ENCODE measurements at places on chromosomes 7 and 10.

GRCh38 chr10:34405611-34406462 lies 409.3 kb downstream of the PARD3 start:
- no peak for DNase-seq

- no peak for DNase-seq
Measured at GRCh38 chr10:16509996-16510395, 11.7 kb downstream of the C1QL3 start.

- DNase-seq, result no peak
Measured at GRCh38 chr7:37434529-37434928, 14.1 kb downstream of the ELMO1 start.

GRCh38 chr7:30920584-30921539 lies 9.2 kb downstream of the AQP1 start:
- DNase-seq, result peak; percentile 59

GRCh38 chr7:25073451-25073850 lies 51.6 kb downstream of the CYCS start:
- no peak for DNase-seq

- DNase-seq, result no peak
Measured at GRCh38 chr10:125409756-125410155, 249.4 kb upstream of the CTBP2 start.

DNA sequence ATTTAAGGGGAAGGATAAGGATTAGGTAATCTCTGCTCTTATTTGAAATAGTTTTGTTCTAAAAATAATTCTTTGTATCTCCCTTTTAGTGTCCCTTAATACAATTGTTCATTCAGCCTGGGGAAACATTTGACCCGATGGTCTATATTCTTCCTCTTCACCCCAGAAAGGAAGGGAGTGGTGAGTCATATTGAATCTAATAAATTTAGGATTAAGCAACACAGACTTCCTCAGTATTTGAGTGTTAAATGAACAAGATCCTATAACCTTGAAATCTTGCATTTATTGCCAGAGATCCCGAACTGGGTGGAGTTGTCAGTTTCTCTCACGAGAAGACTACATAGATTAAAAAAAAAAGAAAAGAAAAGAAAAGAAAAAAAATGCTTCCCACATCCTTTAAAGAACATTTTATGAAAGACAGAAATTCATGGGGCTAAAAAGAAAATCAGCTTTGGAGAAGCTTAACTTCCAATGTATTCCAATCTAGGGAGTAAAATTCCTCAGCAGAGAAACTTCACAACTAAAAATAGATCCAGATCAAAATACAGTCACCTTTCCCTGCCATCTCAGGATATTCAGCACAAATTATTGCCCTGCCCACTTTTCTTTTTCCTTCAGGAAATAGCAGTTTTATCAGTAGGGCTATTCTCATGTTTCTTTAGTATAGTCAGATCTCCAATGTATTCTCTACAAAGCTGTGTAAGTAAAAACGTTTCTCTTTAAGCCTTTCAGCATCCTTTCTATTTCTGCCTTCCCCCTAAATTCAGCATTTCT lies 82.2 kb downstream of the SEMA3D start:
- no peak for DNase-seq

GRCh38 chr10:13503745-13504463 lies 24.9 kb downstream of the BEND7 start:
- DNase-seq, result no peak

Measured in upper lobe of right lung (tissue), 1 donor.